Activated CD8-positive, alpha-beta memory T cell treated with anti-CD3 and anti-CD28 coated beads, Interleukin-2, amount 50 U/mL, for 48 hours (primary cell): ENCODE measurements at places on chromosomes 7 and 10.

- no peak for DNase-seq
Observed at GRCh38 chr7:4069268-4070095, 612.6 kb upstream of the FOXK1 start.

- DNase-seq, result no peak
Observed at GRCh38 chr7:45236666-45237065, 79.1 kb downstream of the RAMP3 start.

- DNase-seq, result no peak
Observed at GRCh38 chr10:121368347-121369025, 229.8 kb downstream of the FGFR2 start.

GRCh38 chr10:102581981-102582580, 62.2 kb upstream of the TRIM8 start:
- DNase-seq, result no peak

DNA sequence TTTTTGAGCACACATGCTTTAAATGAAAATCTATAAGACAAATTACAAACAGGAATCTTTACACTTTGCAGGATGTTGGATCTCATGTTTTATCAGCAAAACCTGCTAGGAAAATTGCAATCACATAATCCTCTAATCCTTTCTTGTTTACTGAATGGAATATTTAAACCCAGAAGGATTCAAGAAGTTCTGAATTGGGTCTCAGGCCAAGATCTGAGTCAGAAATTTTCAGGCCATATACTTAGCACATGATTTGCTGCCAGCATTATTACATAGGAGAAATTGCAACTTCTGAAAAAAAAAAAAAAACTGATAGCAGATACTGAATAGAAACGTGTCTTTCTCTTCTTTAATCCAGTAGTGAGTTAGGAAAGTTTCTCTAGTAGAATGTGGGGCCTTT, 1005.3 kb upstream of the POT1 start:
- no peak for DNase-seq

DNA sequence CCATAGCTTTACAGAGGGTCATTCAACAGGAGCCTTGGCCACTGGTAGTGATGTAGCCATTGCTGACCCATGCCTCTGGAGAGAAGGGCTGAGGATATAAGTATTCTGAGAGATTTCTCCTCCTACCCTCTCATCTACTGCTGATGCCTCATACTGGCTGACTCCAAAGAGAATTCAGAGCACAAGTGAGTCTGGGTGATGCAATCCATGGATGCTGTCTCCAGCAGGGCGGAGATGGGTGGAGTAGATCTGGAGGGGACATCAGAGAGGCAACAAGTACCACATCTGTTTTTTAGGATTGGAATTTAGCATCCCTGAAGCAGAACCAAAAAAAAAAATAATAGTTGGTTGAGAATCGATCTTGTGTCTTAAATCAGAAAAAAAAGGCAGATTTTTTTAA, 705.7 kb upstream of the CELF2 start:
- DNase-seq, result no peak

- no peak for DNase-seq
Observed at GRCh38 chr7:29854257-29854938, 48.1 kb downstream of the WIPF3 start.
